AG09319 (cell line): ENCODE measurements at places on chromosomes 13 and 19.

DNA sequence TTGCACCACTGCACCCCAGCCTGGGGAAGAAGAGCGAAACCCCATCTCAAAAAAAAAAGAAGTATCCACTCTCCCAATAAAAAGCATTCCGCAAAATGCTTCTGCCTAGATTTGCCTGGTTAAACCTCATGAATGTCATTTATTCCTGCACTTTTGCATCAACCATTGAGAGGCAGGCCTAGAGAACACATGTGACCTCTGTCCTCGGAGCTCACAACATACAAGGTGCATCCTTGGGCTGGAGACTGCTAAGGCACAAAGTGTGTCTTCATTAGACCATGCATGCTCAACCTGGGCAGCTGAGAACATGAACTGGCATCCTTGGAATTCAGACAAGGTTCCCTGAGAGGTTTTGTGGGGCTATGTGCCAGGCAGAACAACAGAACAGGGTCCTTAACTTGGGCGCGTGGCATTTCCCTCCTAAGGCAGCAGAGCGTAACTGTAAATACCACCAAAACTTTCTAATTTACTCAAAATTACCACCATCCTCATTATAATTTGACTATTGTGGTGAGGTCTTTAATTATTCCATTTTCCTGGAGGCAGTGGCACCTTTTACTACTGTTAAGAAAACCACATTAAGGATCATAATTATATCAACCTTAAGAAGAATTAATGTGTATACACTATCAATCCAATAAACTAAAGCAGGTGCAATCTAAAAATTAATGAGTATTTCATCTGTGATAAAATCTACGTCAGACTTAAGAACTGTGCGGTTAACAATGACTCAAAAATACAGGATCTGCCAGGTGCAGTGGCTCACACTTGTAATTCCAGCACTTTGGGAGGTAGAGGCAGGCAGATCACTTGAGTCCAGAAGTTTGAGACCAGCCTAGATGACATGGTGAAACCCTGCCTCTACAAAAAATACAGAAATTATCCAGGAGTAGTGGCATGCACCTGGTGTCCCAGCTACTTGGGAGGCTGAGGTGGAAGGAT is 13.8 kb downstream of the RCBTB1 start:
- no peak for DNase-seq

DNA sequence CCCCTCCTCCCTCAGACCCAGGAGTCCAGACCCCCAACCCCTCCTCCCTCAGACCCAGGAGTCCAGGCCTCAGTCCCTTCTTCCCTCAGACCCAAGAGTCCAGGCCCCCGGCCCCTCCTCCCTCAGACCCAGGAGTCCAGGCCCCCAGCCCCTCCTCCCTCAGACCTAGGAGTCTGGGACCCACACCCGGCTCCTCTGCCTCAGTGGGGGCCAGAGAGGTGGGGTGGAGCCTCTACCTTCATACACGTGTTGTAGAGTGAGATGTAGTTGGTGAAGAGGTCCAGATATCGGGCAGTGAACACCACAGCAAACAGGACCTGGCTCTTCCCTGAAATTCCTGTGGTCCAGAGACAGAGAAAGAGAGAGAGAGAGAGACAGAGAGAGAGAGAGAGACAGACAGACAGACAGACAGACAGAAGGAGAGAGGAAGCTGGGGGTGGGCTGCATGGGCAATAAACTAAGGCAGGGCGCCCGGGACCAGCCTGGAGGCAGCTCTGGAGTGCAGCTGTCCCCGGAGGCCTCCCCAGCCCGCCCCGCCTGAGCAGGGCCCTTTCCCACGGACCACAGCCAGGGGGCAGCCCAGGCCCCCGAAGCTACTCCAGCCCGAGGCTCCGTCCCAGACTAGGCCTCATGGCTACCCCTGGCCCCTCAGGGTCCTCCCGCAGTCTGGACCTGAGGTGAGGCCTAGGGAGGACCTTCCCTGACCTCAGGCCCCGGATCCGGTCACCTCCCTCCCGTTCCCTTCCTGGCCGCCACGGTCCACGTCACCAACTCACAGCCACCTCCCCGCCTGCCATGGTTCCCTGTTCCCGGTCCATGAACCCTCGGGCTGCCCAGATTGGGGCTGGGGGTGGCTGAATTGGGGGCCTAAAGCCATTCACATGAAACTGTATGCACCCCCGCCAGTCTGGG is 907 bp downstream of the KDELR1 start:
- DNase-seq = no peak

GRCh38 chr19:16185768-16186123 is 536 bp downstream of the FAM32A start:
- DNase-seq = no peak

GRCh38 chr19:58395220-58395978 is at the start of gene RNF225:
RNF225 (plus strand) TSS chr19:58395656; CDS start chr19:58396090, 434 bp downstream.
- no peak for DNase-seq

DNA sequence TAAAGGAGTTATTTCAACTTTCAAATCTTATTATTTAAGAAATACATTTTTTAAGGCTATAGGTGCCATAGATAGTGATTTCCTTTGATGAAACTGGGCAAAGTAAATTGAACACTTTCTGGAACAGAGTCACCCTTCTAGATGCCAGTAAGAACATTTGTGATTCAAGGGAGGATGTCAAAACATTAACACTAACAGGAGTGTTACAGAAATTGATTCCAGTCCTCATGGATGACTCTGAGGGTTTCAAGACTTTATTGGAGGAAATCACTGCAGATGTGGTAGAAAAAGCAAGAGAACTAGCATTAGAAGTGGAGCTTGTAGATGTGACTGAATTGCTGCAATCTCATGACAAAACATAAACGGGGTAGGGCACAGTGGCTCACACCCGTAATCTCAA is 12.2 kb downstream of the KATNAL1 start:
- DNase-seq = no peak

GRCh38 chr19:48111280-48111679 is 663 bp upstream of the PLA2G4C start:
- no peak for DNase-seq

DNA sequence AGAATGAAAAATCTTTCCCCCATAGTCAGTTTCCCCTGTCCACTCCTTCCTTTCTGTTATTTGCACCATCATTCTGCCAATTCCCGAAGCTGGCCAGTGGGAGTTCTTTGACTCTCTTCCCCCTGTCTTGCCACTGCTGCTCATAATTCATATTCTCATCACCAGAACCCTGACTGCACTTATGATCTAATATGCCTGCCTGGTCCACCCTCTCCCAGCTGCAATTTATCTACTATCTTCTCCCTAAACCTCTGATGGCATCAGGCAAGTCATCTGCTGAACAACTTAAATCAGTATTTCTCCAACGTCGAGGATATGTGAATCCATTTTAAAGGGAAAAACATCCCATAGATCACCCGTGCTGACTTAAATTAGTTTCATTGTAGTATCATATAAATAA is 458.0 kb upstream of the GPC6 start:
- no peak for DNase-seq

DNA sequence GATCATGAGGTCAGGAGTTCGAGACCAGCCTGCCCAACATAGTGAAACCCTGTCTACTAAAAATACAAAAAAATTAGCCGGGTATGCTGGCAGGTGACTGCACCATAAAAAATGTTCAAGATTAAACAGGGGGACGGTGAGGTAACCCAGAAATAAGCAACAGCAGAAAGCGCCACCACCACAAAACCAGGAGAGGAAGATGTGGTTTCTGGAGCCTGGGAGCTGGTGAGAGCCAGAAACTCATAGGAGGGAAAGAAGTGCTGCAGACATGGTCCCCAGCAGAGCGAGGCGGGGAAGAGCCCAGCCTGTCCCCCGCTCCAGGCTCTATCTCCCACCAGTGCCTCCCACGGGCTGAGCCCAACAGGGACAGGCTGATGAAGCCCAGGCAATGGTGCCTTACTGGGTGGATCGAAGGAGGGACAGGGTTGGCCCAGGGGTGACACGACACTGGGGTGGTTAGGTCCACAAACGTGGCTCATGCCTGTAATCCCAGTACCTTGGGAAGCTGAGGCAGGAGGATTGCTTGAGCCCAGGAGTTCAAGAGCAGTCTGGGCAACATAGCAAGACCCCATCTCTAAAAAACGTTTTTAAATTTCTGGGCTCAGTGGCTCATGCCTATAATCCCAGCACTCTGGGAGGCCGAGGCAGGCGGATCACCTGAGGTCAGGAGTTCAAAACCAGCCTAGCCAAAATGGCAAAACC is 19.0 kb downstream of the SPC24 start:
- no peak for DNase-seq

- DNase-seq = no peak
These were observed 674 bp downstream of the BRD4 start for GRCh38 chr19:15331419-15332310.

GRCh38 chr19:8245869-8246835 is 37.0 kb downstream of the CERS4 start:
- DNase-seq = no peak

- DNase-seq = no peak
These were observed 2.2 kb upstream of the AP2S1 start for GRCh38 chr19:46852830-46853229.

DNA sequence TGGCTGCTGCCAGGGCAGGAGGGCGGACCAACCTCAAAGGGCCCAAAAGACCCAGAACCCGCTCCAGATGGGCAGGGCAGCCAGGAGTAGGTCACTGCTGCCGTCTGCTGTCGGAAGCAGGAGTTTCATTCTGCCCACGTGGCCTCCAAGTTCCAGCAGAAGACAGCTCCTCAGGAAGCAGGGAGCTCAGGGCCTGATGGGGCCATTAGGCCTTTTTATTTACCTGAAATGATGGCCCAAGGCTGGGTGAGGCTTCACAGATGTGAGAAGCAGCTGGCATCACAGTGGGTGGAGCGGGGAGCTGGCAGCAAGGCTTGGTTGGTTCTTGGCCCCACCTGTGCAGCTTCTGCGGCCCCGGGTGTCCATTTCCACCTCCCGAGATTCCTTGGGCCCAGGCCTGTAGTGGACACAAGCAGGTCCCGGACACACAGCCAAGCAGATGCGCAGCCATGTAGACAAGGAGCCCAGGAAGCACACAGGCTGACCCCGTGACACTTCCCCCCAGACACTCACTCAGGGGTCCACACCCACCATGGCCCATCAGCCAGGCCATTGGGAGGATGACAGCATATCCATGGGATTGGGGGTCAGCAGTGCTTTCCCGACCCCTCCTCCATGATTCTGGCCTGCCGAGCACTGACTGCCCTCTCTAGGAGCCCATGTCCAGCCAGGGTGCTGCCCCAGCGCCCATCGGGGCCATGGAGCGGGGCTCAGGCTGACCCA is 26.4 kb downstream of the C13orf46 start:
- peak; percentile 28 for DNase-seq

DNA sequence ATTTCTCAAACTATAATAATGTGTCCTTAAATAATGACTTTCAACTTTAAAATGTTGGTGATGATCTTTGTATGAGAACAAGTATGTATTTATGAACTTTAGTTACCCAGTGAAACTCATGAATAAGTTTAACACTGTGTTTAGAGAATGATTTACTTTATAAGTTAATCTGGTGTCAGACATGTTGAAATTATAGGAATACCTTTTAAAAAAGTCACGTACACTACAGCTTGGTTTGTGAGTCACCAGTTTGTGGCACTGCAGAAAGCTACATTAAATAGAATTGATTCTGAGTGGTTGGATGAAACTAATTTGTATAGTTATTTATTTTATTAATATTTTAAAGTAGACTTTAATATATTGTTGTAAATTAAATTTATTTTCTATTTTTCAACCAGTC is 1366.2 kb upstream of the PCDH20 start:
- DNase-seq = no peak

DNA sequence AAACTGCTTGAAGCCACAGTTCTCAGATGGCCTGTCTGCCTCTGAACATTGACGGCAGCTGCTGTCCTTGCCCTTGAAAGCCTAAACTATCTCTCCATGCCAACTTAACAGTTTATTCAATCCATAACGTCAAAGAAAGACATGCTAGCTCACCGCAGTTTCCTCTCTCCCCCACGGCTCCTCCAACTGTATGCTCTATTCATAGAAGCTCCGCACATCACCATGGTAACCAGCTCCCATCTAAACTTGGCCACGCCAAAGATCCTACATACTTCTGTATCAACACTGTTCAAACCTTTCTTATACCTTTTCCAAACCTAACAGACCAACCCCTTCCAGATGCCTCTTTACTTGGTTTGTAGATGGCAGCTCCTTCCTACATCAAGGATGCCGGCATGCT is 48.6 kb downstream of the ZNF91 start:
- DNase-seq = no peak

GRCh38 chr13:21372530-21372929 is 86.6 kb downstream of the ZDHHC20 start:
- DNase-seq = no peak

- no peak for DNase-seq
These were observed 38.6 kb upstream of the POP4 start for GRCh38 chr19:29567366-29567915.
